ENCODE measurements at places on chromosomes 7 and 10.

DNA sequence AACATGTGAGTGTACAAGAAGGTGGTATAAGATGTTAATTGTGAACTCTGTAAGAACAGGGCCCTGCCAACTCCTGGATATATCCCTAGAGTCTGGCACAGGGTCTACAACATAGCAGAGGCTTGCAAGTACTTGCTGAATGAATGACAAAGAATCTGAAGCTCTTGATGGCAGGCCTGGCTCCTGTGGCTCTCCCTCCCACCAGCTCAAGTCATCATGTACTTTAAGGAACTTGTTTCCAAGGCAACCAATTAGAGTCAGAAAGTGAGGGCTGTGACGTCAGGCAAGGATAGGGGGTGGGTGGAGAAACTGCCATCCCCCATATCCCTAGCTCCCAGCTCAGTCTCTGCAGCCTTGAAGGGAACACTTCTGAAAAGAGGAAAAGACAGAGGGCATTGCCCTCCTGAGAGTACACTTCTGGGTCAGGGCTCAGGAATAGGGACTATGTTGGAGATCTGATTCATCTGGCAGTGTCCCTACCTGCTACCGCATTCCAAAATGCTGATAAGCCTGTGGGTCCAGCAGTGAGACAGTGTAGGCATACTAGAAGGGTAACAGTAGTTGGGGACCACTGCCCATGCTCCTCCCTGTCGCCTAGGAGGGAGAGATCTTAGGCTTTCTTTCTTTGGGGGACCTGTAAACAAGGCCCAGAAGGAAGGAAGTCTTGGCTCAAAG lies 34.6 kb upstream of the BTRC start:
- DNase-seq: no peak

GRCh38 chr10:43912469-43912868 lies 263.8 kb upstream of the ZNF32 start:
- DNase-seq: no peak

DNA sequence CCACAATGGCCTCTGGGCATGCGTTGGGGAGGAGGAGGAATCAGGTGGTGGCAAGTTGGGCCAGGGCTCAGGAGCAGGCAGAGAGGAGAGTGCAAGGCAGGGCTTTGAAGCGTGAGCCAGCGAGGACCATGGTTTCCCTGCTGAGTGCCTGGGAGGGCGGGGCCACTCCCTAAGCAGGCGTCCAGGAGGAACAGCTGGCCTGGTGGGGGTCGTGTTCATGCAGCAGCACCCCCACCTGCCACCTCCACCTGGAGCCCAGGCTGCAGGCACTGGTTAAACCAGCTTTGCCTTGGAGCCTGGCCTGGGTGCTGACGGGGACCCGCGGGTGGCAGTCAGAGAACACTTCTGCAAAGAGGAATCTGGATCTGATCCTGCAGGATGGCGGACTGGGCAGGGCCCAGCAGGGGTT lies 24.2 kb upstream of the AQP1 start:
- no peak for DNase-seq

DNA sequence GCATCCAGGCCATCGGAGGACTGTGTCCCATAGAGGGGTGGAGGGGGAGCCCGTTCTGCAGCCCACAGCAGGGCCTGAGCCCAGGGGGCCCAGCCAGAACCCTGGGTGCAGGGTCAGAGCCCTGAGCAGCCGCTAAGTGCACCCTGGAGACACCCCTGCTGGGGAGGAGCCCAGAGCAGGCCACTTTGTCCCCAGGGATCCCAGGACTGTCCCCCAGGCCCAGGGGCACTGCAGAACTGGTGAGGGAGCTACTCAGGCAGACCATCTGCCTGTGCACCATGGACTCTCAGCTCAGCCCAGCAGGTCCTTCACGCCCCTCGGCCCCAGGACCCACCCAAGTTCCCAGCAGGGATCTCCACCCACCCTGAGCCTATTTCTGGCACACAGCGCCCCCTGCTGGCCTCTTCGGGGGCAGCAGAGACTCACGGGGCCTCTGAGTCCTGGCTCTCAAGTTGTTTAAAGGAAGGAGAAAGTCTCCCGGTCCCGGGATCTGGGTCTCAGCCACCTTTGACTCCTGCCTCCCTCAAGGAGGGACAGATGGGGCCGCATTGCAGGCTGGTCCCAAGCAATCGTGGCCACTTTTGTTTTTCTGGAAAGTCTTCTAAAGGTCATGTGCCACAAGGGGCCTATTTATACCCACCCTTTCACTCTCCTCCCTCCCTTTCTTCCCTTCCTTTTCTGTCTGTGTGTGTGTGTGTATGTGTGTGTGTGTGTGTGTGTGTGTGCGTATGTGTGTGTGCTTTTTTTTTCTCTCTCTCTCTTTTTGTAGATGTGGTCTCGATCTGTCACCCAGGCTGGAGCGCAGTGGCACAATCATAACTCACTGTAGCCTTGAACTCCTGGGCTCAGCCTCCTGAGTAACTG lies 90.3 kb downstream of the MYL10 start:
- DNase-seq: no peak

GRCh38 chr10:73623056-73623455 lies 18.2 kb downstream of the MYOZ1 start:
- no peak for DNase-seq

GRCh38 chr7:36084485-36085091 lies 68.5 kb upstream of the EEPD1 start:
- no peak for DNase-seq

DNA sequence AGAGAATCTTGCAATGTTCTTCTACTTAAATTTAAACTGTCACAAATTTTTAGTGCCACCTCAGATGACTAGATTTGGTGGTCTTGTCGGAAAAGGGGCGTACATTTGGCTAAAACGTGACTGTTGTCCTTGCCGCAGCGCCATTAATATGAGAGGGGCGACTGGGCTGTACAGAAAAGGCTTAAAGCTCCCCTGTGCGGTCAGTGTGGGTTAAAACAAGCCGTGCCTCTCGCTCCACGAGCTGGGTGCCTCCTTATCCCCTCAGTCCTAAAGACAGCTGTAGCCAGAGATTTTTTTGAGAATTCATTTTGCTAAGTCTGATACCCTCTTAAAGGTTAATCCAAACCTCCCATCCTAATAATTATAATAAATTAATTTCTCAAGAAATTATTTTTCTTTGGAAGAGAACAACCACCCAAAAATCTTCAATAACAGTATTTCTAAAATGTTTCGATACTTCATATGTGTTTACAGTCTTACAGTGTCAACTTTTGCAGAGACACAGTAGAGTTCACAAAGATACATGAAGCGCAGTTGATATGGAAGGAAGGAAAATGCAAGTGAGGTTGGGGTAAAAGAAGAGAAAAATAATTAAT lies 68.6 kb downstream of the C7orf25 start:
- DNase-seq: no peak

DNA sequence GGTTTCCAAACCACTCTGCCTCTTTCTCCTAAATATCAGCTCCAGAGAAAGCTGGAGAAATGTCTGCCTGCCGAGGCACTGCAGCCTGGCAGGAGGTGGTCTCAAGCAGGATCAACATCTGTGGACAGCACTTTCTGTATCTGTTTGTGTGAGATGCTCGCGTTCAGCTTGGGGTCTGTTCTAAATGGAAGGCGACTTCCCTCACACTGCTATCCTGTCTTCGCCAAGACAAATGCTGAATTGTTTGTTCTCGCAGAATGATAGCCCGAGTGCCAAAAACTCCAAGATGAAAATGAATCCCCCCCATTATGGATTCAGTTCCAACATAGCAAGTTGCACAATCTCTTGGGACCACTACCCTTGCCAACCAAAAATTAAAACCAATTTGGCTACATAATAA lies 72.2 kb upstream of the PALS2 start:
- DNase-seq: no peak

DNA sequence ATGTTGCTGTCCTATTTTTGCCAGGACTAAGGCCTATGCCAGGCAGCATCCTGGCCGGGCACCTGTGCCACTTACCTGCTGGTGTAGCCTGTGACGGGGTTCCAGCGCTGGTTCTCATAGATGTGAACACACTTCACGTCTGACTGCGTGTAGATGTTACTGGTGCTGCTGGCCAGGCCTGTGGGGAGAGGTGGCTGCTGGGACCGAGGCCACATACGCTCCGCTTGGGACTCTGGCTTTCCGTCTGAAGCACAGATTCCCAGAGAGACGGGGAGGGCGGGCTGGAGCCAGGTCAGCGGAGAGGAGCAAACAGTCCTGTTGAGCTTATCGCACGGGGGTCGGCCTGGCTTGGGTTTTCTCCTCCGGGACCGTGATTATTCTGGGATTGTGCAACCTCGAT lies 16.7 kb downstream of the BHLHA15 start:
- DNase-seq: no peak

- DNase-seq: no peak
Measured at GRCh38 chr7:22842973-22843372, 20.3 kb upstream of the TOMM7 start.

All from epithelial cell of prostate (primary cell).